ENCODE measurements at places on chromosomes 16 and 17. TPM values are rescaled to one million over a fixed set of nuclear protein-coding genes. Genes with fewer than 3 reads are reported as not detected.

The P2RX1 gene
- total RNA-seq = 0.54 TPM

The SOX15 gene
- total RNA-seq = 0.35 TPM

The EVI2B gene
- 16.5 TPM for total RNA-seq

The KCTD5 gene
- 29.2 TPM for total RNA-seq

The TMEM98 gene
- total RNA-seq = not detected

The KRT12 gene
- not detected for total RNA-seq

The CMTM2 gene
- not detected for total RNA-seq

The SLC26A11 gene
- 1.7 TPM for total RNA-seq

The HCRT gene
- total RNA-seq = not detected

The PLXDC1 gene
- 0.54 TPM for total RNA-seq

DNA sequence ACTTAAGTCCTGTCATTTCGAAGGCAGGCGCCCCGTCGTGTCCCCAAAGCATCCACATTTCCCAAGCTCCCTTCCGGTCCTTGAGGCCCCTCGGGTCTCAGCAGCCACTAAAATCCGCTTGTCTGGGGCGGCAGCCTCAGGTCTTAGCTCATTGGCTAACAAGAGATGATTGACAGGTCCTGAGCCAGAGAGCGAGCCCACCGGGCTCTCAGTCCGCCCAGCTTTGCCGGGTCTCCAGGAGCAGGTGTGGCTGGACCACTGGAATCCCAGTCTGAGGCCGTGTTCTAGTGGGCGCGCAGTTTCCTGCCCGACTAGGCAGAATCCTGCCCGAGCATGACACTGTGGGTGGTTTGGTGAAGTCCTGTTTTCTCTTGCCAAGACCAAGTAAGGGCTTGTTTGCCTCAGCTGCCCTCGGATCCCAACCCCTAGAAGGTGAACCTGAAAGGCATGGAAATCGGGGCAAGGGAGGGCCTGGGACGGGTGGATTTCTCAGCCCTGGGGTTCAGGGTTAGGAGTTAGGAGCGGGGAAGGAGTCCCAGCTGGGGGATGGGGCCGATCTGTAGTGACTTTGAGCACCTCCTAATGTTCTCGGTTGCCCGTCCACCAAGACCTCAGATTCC is 42.8 kb downstream of the MRC2 start:
- no peak for DNase-seq
- peaks cover 9% of the 10 kb centered on the region for H3K4me1 ChIP-seq
- no peaks in the 10 kb centered on the region for H3K36me3 ChIP-seq

GRCh38 chr17:16106161-16106891 is 106.7 kb downstream of the TTC19 start:
- H3K36me3 ChIP-seq = peaks cover 28% of the 10 kb centered on the region
- DNase-seq = no peak
- no peak overlapping the region for H3K4me3 ChIP-seq
- no peaks in the 10 kb centered on the region for H3K27me3 ChIP-seq
- H3K27ac ChIP-seq = no peak overlapping the region
- peaks cover 2% of the 10 kb centered on the region for H3K4me1 ChIP-seq

- no peaks in the 10 kb centered on the region for H3K27me3 ChIP-seq
These were observed 1422.6 kb upstream of the CDH8 start for GRCh38 chr16:63458846-63459245.

DNA sequence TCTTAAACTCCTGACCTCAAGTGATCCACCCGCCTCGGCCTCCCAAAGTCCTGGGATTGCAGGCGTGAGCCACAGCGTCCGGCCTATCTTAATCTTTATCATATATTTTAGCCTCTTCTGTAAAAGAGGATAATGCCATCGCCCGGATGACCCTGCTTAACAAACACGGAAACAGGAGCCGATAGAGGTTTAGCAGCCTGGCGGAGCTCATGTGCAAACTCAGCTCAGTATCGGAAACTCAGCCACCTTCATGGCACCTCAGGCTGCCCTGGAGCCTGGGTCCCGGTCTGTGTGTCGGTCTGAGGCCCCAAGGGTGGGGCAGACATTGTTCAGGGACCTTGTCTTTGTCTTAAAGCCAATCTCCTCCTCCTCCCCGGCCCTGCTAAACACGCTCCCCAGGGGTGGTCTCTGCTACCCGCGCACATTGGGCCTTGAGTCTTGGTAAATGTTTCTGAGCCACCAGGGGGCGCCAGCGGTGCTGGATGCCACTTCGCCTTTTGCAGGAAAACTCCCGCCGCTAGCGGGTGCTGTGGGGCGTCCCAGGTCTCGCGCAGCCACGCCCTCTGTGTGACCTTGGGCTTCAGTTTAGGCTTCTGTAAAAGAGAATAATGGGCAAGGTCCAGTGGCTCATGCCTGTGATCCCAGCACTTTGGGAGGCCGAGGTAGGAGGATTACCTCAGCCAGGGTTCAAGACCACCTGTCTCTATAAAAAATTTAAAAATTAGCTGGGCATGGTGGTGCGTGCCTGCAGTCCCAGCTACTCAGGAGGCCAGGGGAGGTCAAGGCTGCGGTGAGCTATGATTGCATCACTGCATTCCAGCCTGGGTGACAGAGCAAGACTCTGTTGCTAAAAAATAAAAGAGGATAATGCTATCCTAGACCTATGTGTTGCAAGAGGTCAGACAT is 2.7 kb downstream of the CETP start:
- peaks cover 22% of the 10 kb centered on the region for H3K4me1 ChIP-seq
- H3K4me3 ChIP-seq = no peak overlapping the region
- H3K36me3 ChIP-seq = no peaks in the 10 kb centered on the region

- no peaks in the 10 kb centered on the region for H3K36me3 ChIP-seq
- no peak overlapping the region for H3K27ac ChIP-seq
- H3K27me3 ChIP-seq = no peaks in the 10 kb centered on the region
- H3K4me3 ChIP-seq = no peak overlapping the region
- peaks cover 15% of the 10 kb centered on the region for H3K4me1 ChIP-seq
These were observed 31.2 kb upstream of the HAPSTR1 start for GRCh38 chr16:9060225-9060624.

- peaks cover 2% of the 10 kb centered on the region for H3K36me3 ChIP-seq
- peaks cover 9% of the 10 kb centered on the region for H3K4me1 ChIP-seq
- H3K27me3 ChIP-seq = no peaks in the 10 kb centered on the region
- DNase-seq = no peak
- H3K27ac ChIP-seq = no peak overlapping the region
These were observed 83.6 kb downstream of the SDK2 start for GRCh38 chr17:73560661-73561060.

- peaks cover 7% of the 10 kb centered on the region for H3K27me3 ChIP-seq
- DNase-seq = peak; percentile 22
- peak overlapping the region; percentile 45 for H3K27ac ChIP-seq
- peaks cover 27% of the 10 kb centered on the region for H3K4me1 ChIP-seq
These were observed 1.4 kb downstream of the RAB26 start for GRCh38 chr16:2149630-2150417.

- no peak for DNase-seq
- H3K27me3 ChIP-seq = no peaks in the 10 kb centered on the region
- H3K36me3 ChIP-seq = peaks cover 28% of the 10 kb centered on the region
- H3K27ac ChIP-seq = peak overlapping the region; percentile 95
These were observed 16.5 kb upstream of the NUDT16L1 start for GRCh38 chr16:4676831-4677230.

- H3K36me3 ChIP-seq = peaks cover 53% of the 10 kb centered on the region
- no peak for DNase-seq
- no peak overlapping the region for H3K4me3 ChIP-seq
- H3K4me1 ChIP-seq = peaks cover 25% of the 10 kb centered on the region
These were observed 7.7 kb upstream of the RARA start for GRCh38 chr17:40301315-40301714.

DNA sequence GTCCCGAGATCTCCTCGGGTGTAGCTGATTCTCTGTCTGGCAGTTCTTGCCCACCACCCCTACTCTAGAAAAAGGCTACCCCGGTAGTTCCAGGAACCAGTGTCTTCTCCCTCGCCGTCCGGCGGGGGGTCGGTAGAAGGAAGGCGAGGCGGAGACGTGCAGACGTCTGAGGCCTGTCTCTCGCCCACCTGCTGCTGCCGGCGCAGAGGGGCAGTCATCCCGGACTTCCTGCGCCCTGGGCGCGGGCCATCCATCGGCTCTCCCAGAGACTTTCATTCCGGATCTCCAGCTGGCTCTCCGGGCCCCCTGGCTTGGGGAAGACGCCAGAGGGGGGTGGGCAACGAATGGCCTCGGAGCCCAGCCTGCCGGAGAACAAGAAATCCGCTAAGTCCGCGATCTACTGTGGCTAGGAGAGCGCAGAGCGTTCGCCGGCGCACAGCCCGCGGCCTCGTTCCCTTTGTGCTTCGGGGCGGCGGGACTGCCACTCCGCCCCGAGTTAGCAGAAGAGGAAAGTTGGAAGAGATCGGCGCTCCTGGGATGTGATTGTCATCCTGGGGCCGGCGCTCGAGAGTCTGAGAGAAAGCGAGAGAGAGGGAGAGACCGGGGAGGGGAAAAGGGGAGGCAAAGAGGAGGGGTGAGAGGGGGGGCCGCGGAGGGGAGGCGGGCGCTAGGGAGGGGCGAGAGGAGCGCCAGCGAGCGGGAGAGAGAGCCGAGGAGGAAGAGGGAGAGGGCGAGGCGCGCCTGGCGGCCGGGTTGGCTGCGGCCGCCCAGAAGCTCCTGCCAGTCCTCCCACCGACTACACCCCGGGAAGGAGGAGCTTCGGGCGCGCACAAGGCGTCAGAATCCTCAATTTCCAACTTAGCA is at the start of gene IRX5:
TSS of gene IRX5 (plus strand) at position 861 of the 864 bp plus-strand sequence. CDS start 334 bp downstream, outside the sequence.
- peak; percentile 38 for DNase-seq
- H3K4me1 ChIP-seq = peaks cover 29% of the 10 kb centered on the region
- peak within 1 kb of the TSS; percentile 55 for H3K27ac ChIP-seq
- peaks cover 14% of the 10 kb centered on the region for H3K36me3 ChIP-seq

GRCh38 chr17:81582341-81582740 is 30.2 kb upstream of the FAAP100 start:
- H3K27me3 ChIP-seq = no peaks in the 10 kb centered on the region
- no peak overlapping the region for H3K4me3 ChIP-seq
- peaks cover 8% of the 10 kb centered on the region for H3K4me1 ChIP-seq

DNA sequence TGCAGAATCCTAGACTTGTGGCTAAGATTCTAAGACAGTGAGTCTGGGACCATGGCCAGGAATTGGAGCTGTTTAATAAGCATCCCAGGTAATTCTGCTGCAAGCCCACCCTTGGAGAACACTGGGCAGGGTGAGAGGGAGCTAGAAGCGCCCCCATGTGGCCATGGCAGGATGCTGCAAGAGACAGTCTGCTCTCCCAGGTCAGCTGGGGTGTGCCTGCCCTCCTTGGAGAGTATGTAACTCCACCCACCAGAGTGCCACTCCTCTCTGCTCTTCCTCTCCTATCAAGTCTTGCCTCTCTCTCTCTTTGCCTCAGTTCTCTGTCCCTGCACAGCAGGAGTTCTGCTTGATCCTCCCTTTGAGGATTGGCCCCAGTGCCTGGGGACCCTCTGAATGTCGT is 14.9 kb downstream of the RCVRN start:
- H3K27me3 ChIP-seq = peaks cover 5% of the 10 kb centered on the region
- no peaks in the 10 kb centered on the region for H3K36me3 ChIP-seq
- H3K4me1 ChIP-seq = no peaks in the 10 kb centered on the region
- H3K4me3 ChIP-seq = no peak overlapping the region
- no peak overlapping the region for H3K27ac ChIP-seq

DNA sequence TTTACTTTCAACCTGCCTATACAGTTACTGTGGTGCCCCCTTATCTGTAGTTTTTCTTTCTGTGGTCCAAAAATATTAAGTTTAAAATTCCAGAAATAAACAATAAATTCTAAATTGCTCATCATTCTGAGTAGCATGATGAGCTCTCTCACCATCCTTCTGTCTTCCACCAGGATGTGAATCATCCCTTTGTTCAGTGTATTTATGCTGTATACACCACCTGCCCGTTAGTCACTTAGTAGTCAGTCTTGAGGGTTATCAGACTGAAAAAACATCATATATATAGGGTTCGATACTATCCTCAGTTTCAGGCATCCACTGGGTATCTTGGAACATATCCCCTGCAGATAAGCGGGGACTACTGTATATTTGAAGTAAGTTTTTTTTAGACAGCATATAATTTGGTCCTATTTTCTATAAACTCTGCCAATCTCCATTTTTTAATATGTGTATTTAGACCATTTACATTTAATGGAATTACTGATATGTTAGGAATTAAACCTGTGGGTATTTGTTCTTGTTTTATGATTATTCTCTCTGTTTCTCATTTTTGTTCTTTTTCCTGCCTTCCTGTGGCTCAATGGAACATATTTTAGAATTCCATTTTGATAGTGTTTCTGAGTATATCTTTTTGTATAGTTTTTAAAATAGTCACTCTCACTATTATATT is 31.0 kb downstream of the TBX21 start:
- no peak overlapping the region for H3K27ac ChIP-seq
- H3K27me3 ChIP-seq = peaks cover 24% of the 10 kb centered on the region
- DNase-seq = no peak
- no peak overlapping the region for H3K4me3 ChIP-seq

DNA sequence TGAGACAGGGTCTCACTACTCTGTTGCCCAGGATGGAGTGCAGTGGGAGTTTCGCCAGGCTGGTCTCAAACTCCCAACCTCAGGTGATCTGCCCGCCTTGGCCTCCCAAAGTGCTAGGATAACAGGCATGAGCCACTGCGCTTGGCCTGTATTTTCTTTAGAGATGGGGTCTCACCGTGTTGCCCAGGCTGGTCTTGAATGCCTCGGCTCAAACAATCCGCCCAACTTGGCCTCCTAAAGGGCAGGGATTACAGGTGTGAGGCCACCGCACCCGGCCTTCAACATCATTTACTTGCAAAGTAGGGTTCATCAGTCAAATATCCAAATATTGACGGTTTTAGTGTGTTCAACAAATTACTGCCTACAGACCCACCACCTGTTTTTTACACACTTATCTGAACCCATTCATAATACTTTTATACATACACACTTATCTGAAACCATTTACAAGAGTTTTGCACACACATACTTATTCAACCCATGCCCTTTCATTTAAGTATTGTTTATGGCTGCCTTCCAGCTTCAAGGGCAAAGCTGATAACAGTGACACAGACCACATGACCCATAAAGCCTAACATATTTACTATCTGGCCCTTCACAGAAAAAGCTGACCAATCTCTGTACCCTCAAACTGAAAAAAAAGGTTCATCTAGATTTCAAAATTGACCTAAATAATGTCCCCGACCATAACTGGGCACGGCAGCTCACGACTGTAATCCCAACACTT is 11.9 kb downstream of the TMEM170A start:
- H3K4me3 ChIP-seq = no peak overlapping the region
- H3K27me3 ChIP-seq = no peaks in the 10 kb centered on the region
- peaks cover 12% of the 10 kb centered on the region for H3K36me3 ChIP-seq
- H3K27ac ChIP-seq = no peak overlapping the region
- DNase-seq = no peak

DNA sequence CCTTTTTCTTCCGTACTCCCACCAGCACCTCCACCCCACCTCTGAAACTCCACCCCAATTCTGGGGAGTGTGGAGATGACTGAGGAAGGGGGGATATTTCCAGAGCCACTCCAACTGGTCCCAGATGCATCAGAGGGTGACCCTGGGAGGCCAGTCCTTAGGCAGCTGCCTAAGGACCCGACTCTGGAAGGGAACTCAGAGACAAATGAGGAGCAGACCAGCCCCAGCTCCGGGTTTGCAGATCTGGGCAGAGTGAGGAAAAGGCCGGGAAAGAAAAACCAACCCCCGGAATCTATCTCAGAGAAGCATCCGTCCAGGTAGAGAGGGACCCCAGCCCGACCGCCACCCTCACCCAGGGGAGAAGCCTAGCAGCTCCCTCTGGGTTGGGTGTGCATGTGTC is 41.5 kb downstream of the SOCS3 start:
- H3K27ac ChIP-seq = no peak overlapping the region
- no peak overlapping the region for H3K4me3 ChIP-seq
- no peak for DNase-seq
- H3K4me1 ChIP-seq = peaks cover 35% of the 10 kb centered on the region
